ENCODE measurements at places on chromosomes 12 and 14.
A peak's percentile ranks its signal among the peaks of the same experiment; 100 is the strongest.

DNA sequence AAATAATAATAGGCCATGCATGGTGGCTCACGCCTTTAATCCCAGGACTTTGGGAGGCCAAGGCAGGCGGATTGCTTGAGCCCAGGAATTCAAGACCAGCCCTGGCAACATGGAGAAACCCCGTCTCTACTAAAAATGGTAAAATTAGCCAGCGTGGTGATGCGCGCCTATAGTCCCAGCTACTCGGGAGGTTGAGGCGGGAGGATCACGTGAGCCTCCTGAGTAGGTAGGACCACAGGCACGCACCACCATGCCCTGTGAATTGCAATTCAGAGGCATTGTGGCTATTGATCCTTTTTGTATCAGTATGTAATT is 2.3 kb downstream of the ARHGDIB start:
- peak; percentile 17 for DNase-seq

DNA sequence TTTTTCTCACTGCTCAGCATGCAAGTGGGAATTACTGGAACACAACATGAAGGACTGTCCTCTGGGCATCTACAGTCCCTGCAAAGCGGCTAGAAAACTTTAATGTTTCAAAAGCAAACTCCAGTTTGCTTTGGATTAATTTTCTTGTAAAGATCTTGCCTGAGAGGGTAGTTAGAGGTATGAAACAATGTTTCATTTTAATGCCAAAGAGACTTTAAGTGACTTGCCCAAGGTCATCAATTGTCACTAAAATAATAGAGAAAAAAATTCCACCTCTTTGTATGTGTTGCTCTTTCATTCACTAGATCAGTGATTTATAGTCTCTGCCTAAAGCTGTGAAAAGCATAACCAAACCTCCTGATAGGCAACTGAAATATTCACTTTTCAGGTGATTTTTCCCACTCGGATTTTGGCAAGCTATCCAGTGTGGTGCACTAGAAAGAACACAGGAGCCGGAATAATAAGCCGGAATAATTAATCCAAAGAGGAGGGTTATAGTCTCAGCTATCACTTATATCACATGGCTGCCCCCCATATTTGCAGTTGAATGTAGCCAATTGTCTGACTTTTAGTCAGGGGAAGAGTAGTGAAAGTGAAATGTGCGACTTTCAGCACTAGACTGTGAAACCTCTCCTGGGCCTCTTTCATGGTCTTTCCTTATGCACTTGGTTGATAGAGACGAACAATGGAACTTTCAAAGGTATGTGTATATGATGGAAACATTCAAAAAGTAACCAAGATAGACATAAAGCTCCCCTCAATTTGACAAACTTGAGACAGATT is 107.7 kb downstream of the SLC6A15 start:
- no peak for DNase-seq

DNA sequence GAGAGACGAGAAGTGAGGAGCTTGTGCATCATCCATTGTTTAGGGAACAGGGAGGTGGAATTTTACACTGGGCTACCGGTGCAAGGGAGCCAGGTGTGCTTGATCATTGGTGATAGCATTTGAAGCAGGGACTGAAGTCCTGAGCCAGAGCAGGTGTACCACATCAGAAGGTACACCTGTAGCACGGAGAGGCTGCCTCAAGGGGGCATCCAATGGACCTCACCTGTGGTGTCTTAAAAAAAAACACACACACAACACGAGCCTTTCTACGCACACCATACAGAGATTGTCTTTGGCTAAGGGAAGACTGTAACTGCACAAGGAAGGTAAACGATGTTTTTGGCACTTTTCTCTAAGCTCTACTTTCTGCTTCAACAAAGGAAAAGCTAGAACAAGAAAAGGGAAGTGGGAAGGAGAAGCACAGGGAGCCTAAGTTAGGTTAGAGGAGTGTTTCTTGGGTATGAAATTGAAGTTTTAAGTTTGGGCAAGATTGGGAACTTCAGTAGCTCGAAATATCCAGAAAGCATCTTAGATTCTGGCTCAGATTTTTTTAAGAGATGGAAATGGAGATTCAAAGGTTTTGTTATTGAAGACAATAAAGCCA is 334.3 kb upstream of the FBXO33 start:
- DNase-seq: no peak

- DNase-seq: no peak
Observed at GRCh38 chr12:78229591-78230101, 399.0 kb downstream of the NAV3 start.

DNA sequence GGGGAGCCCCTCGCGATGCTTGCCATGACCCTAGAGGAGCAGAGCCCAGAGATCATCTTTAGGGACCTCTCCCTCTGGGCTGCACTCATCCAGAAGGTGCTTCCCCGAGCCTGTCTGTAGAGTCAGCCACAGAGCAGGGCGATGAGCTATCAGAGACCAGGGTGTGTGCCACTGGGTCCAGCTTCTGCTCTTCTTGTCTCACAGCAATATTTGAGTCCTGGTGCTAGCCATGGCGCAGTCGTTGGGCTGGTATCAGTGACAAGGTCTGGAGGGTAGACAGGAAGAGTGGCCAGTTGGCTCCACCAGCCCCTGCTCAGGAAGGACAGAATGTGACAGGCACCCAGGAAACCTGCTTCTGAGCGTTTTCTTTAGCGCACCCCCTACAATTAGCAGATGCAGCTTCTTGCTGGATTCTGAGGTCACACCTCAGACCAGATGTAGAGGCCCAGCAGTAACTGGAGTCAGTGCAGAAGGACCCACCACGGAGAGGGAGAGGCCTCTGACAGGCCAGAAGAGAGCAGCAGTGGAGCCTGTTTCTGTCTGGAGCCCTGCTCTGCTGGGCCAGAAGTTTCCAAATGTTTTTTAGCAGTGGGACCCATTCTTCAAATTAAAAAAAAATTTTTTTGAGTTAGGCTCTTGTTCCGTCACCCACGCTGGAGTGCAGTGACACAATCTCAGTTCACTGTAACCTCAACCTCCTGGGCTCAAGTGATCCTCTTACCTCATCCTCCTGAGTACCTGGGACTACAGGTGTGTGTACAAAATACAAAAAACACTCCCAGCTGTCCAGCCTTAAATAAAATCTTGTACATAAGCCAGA is 23.7 kb downstream of the ANKRD9 start:
- no peak for DNase-seq

DNA sequence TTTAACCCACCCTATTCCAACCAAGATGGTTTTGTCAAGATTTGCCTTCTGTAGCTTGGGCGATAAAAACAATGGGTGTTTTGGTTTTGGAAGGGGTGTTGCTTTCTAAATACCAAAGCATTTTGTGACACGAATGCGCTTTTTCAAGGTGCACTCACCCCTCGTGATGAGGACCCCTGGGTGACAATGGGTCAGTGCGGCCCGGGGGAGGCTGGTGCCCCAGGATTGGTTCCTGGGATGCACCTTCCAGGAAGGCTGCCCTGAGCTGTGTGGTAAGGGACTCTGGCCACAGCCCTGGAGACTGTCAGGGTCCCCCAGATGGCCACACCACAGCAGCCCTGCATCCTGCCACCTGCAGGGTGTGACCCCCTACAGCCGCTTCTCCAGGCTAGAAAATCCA is 180.6 kb upstream of the MYL2 start:
- DNase-seq: no peak

DNA sequence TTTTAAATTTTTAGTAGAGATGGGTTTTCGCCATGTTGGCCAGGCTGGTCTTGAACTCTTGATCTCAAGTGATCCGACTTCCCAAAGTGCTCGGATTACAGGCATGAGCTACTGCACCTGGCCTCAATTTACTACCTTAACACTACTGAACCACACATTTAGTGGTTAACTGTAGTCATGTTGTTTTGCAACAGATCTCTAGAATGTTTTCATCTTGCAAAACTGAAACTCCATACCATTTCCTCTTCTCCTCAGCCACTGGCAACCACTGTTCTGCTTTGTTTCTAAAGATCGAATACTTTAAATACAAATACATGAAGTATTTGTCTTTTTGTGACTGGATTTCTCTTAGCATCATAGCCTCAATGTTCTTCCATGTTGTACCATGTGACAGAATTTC is 15.4 kb upstream of the SMCO2 start:
- no peak for DNase-seq

- DNase-seq: no peak
Observed at GRCh38 chr12:109934026-109934425, 34.0 kb downstream of the TCHP start.

GRCh38 chr14:105582639-105583038 is 56.3 kb downstream of the TMEM121 start:
- DNase-seq: no peak

- DNase-seq: no peak
Observed at GRCh38 chr12:46661110-46661845, 164.5 kb downstream of the SLC38A4 start.

DNA sequence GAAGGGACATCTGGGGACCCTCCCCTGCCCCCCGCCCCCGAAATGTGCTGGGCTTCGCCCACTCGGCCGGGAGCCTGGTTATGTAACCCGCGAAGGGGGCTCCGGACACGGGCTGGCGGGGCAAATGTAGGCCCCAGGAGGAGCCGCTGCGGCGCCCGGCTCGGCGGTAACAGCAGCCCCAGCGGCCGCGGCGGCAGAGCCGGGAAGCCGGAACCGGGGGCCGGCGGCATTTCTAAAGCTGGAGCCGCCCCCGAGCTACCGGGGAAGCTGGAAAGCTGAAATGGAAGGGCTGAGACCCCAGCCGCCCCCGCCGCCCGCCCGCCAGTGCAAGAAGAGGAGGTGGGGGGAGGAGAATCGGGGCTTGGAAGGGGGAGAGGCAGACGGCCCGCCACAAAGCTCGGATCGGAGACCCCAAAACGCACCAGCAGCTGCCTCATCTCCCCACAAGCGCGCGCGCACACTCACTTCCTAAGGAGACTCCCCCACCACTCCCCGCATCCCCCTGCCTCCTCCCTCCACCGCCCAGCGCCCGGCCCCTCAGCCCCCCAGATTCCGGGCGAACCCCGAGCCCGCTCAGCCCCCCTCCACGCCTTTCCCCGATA is 1.5 kb downstream of the KDM2B start:
- peak; percentile 27 for DNase-seq

- DNase-seq: no peak
Observed at GRCh38 chr12:101039848-101040531, 170.0 kb downstream of the SLC5A8 start.

Data from CD4-positive, alpha-beta T cell treated with Interferon gamma for 1 hour (primary cell).